ENCODE measurements at places on chromosomes 13 and 19.

GRCh38 chr19:15223649-15224361, 8.4 kb downstream of the EPHX3 start:
- DNase-seq, result no peak

DNA sequence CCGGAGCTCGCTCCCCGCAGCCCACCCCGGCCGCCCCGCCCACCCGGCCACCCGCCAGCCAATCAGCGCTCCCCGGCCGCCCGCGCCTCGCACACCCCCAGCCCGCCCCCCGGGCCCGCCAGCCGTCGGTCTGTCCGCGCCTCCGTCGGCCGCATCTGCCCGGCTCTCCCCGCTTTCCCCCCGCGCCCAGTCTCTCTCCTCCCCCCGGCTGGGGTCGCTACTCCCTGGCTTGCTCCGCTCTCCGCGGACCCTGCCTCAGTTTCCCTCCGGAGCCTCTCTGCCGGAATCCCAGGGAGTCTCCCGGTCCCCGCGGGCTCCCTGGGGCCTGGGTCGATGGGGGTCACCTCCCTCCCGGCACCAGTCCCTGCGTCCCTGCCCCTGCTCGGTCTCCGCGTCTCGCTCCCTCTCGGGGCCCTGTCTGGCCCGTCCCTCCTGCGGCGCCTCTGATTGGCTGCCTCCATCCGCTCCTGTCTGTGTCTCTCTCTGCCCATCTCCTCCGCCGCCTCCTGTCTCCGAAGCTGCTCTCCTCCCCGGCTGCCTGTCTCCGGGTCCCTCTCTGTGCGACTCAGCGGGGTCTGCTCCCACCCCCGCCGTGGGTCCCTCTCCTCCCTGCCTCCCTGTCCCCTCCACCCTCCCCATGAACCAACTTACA, 484 bp downstream of the IL11 start:
- peak; percentile 38 for DNase-seq

- DNase-seq, result no peak
Measured at GRCh38 chr13:99043831-99044231, 66.0 kb upstream of the DOCK9 start.

DNA sequence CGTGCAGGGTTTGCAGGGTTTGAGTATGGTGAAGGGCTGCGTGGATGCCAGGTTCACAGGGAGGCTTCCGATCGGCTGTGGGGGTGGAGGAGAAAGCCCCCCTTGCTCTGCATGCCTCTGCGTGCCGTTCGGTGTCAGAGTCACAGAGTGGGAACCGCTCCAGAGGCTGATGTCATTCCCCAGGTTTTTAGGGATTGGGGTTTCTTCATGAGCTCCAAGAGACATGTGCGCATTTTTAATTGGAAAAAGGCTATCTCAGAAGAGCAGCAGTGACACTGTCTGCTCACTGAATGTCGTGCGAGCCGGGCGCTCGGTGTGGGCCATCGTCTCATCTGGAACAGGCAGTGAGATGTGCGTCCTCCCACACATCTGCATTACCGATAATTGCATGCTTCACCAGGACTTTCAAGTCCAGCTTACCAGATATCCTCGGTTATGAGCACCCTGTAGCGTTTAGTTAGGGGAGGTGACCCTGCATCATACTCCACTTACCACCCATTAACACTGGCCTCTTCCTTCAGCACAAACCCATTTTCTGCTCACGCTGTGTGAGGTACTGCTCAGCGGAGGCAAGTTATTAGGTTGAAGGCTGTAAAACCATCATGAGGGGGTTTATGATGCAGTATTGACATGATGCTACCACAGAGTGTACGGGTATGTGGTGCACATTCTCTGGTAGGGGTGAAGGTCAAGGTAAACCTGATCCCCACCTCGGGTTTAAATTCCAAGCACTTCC, 1.7 kb downstream of the MCF2L start:
- no peak for DNase-seq

GRCh38 chr19:46911456-46911855, 50.7 kb downstream of the ARHGAP35 start:
- DNase-seq, result no peak

DNA sequence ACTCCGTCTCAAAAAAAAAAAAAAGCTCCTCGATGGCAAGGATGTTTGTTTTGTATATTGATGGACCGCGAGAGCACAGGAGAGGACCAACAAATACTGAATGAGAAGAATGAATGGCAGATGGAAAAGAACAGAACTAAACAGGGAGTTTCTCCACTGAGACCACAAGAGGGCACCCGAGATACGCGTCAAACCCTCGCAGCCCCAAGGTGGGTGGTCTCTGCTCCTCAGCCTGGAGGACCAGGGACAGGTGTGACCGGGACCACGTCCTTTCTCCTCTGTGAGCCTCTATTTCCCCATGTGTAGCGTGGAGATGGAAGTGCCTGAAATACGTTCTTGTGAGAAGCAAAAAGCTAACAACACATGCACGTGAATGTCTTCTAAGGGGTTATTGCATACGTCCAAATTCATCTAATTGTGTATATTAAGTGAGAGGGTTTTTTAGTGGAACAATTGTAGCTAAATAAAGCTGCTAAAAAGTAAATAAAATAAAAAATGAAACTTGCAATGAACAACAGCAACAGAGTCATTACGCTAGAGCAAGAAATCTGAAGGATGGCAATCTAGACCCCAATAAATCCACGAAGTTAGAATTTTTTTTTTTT, 8.3 kb upstream of the CDC42EP5 start:
- peak; percentile 60 for DNase-seq

- no peak for DNase-seq
Measured at GRCh38 chr19:33465834-33466233, 55.8 kb downstream of the PEPD start.

DNA sequence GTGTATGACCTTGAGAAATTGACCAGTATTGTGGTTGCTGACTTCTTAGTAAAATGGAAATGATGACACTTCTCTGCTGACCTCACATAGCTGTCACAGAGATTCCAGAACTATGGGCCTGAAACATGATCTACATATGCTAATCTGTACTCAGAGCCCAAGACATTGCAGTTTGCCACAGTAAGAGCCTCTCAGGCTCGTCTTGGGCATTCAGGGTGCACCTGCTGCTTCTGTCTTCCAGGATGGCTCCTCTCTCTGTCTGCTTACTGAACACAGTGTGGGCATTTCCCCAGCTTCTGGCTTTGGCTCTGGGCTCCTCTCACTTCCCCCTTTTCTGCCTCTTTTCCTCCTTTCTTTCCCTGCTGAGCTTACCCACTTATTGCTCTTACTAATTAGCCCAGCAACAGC, 22.3 kb upstream of the SLC46A3 start:
- no peak for DNase-seq

GRCh38 chr19:9622531-9622930, 1.5 kb upstream of the ZNF561 start:
- DNase-seq, result no peak

GRCh38 chr13:26971990-26972887, 199.4 kb downstream of the USP12 start:
- peak; percentile 51 for DNase-seq

- DNase-seq, result no peak
Measured at GRCh38 chr13:43822969-43823368, 36.2 kb upstream of the ENOX1 start.

GRCh38 chr13:22880741-22881720, 299.7 kb upstream of the SGCG start:
- no peak for DNase-seq

GRCh38 chr19:35673121-35673804, 6.9 kb downstream of the UPK1A start:
- DNase-seq, result peak; percentile 66

- peak; percentile 74 for DNase-seq
Measured at GRCh38 chr19:2476451-2477140, 669 bp downstream of the GADD45B start.

- DNase-seq, result no peak
Measured at GRCh38 chr19:30088567-30088966, 146.5 kb downstream of the URI1 start.

GRCh38 chr19:6519289-6519688, 11.5 kb upstream of the TNFSF9 start:
- no peak for DNase-seq

DNA sequence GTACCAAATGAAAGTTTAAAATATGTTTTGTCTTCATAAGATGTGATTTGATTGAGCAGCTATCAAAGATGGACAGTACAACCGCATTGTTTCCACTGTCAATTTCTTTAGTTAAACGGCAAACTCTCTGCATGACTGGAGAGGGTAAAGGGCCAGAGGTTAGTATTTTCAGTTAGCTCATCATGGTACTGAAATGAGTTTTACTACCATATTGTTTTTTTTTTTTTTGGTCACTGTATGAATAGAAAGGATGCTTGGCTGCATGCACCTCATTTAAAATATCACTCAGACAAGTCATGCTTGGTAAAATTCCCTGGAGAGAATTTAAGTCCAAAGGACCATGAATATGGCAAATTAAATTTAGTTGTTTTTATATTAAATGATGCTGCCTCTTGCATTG, 942.1 kb upstream of the SPRY2 start:
- no peak for DNase-seq

DNA sequence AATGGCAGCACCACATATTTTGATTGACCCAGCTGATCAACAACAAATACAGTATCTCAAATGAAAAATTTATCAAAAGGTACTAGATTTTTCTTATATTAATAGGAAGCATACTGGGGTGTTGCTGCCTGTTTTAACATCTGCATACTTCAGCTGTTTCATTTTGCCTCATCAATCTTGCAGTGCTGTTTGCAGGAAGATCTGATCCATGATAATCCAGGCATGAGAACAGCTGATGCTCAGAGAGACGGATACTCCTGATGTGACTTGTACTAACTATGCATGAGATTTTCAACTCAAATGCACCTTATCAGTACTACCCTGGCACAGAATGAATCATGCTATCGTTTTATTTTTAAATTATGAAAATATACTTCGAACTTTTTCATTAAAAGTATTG, 2136.8 kb downstream of the PCDH9 start:
- no peak for DNase-seq

DNA sequence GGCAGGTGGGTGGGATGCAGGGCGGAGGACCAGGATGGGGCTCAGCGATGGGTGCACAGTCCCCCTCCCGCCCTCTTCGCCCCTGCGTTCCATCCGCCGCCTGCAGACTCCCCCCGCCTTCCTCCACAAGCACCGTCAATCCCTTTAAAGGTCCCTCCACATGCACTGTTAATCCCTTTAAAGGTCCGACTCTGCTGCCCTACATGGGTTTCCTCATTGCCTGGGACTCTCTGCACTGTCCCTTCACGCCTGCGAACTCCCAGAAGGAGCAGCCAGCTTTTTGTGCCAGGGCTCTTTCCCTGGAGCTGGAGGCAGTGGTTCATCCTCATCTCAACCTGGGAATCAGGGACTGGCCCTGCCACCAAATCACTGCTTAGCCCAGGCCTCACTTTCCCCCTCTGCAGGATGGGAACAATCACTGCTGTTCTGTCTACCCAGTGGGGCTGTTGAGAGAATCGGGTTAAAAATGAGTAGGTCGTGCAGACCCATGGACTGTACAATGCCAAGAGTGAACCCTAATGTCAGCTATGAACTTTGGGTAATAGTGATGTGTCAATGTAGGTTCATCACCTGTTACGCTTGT, 20.4 kb downstream of the ZNF574 start:
- DNase-seq, result no peak

DNA sequence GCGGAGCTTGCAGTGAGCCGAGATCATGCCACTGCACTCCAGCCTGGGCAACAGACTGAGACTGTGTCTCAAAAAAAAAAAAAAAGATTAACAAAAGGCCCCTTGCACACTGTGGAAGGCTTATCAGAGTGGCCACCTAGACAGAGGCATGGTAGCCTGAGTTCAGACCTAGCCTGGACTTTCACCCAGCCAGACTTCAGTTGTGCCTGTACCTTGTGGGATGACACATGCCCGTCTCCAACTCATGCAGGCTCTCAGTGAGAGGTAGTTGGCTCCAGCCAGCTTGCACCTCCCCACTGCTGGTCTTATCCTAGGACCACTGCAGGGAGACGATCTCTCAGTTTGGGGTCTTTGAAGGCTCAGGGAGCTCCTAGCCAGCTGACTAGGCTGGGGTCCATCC, 52.2 kb downstream of the GATAD2A start:
- DNase-seq, result no peak

- no peak for DNase-seq
Measured at GRCh38 chr13:100156788-100157187, 67.9 kb downstream of the PCCA start.

DNA sequence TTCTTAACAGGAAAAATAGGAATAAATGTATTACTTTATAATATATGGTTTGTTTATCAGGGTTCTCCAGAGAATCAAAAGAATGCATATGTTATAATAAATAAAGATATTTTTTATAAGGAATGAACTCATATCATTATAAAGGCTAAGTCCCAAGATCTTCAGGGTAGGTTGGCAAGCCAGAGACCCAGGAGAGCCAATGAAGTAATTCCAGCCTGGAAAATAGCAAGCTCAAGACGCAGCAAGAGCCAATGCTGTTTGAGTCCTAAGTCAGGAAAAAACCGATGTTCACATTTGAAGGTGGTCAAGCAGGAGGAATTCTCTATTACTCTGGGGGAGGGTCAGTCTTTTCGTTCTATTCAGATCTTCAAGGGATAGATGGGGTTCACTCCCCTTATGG, 490.0 kb downstream of the PCDH20 start:
- DNase-seq, result no peak

DNA sequence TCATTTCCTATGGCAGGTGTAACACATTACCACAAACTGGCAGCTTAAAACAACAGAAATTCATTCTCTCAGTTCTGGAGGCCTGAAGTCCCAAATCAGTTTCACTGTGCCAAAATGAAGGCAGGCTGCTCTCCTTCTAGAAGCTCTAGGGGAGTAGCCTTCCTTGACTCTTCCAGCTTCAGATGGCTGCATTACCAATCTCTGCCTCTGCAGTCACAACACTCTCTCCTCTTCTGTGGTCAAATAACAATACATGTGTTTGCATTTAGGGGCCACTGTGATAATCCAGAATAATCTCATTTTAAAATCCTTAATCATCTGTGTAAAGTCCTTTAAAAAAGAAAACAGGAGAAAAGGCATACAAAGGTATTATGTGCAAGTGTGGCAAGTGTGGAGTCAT, 7.8 kb downstream of the DIAPH3 start:
- no peak for DNase-seq

DNA sequence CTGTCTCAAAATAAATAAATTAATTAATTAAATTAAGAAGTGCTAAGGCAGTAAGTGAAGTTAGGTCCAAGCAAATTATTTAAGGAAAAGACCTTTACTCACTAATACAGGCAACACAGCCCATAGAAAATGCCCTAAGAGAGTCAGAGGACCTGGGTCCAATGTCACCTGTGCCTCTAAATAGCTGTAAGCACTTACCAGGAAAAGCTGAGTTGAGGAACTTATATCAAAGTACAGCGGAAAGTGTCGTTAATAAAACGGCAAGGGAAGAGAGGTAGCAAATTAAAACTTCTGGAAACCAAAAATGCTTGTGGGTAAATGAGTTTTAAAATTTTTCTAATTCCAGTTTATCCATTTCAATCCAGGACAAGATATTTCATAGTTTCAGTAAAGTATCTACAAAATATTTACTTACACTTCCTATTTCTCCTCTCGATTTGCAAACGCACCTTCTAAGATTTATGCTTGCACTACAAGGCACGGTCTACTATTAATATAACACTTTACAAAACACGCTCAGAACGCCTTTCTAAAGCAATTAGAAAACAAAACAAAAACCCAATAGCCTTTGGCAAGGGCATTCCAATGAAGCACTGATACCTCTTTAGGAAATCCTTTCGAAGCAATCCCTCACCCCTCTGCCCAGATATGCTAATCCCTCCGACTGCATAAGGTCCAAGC, 963 bp downstream of the VPS36 start:
- DNase-seq, result no peak
